Activated CD8-positive, alpha-beta memory T cell treated with anti-CD3 and anti-CD28 coated beads for 24 hours (primary cell): ENCODE measurements at places on chromosomes 2 and 18.

DNA sequence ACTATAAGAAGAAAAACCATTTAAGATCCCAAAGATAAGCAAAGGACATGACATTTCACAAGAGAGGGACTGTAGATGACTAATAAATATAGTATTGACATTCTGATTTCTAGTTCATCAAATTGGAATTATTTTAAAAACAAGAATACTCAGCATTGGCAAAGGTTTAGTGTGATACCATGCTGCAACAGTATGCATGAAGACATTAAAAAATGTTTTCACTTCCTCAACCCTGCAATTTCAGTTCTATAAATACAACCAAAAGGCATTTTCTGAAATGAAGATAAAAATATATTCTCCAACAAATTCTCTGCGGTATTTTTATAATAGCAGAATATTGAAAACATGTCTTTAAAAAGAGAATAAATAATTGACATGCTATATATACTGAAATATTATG, 2.1 kb downstream of the C2orf81 start:
- no peak for DNase-seq

- DNase-seq, result no peak
These were observed 292.1 kb upstream of the NRXN1 start for GRCh38 chr2:51324051-51324450.

- DNase-seq, result no peak
These were observed 234.8 kb upstream of the KYNU start for GRCh38 chr2:142642650-142643049.

GRCh38 chr2:238846628-238847418, 1.1 kb upstream of the TWIST2 start:
- DNase-seq, result no peak

GRCh38 chr18:9743200-9744016, 35.3 kb downstream of the RAB31 start:
- DNase-seq, result no peak

GRCh38 chr2:150526827-150527226, 39.4 kb upstream of the RND3 start:
- DNase-seq, result no peak

DNA sequence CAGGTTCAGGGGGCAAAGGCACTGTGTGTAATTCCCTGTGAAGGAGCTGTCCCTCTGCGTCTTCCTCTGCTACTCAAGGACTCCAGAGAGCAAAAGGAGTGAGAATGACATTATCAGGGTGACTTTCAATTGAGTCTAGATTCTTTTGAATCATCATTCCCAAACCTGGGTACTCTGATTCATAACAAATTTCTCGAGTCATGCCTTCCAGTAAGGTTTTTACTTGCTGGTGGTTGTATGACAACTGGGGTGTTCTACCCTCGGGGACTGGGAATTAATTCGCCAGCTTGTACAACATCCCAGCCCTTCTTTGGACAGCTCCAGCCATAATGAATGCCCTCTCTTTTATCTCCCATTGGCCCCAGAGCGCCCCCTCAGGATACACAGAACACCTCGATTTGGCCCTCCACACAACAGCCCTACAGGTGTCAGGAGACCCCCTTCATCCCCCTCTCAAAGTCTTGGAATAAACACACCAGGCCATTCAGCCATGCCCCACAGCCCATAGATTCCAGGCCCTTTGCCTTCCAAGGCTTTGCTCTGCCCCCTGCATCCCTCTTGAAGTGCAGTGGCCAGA, 254.5 kb downstream of the KLHL29 start:
- DNase-seq, result no peak

- DNase-seq, result no peak
These were observed 163.9 kb downstream of the CDH2 start for GRCh38 chr18:28013066-28013465.

DNA sequence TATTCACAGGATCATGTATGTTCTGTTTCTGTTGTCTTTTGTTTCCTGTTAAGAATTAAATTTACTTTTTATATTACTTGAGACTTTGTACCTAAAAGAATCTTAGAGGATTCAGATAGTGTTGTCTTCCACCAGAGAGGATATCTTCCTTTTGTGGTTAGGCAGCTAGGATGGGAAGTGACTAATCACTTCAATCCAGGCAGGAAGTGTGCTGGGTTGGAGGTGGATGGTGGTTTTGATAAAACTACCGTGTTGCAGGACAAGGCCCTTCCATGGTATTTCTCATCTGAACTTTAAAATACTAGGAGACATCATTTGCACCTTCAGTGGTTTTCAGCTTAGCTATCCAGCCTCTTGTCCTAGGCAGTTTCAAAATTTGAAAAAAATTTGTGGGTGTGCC, 728.6 kb upstream of the CDH2 start:
- no peak for DNase-seq

DNA sequence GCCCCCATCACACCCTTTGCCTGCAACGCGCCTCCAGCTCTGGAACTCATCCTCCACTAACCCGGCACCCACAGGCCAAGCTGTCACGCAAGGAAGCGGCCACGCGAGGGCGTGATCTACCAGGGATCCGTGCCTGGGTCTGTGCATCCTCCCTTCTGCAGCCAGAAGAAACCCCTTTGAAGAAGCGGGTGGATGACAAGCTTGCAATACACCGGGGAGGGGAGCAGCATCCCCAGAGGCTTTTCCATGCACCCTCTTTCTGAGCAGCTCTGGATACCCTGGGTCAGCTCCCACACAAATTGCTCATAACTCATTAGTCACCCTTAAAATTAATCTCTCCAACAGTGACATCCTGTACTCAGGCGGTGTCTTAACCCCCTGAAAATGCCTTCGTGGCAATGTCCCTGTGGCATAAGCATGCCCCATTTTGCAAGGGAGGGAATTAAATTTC, 47.6 kb downstream of the PDCL3 start:
- DNase-seq, result peak; percentile 88

GRCh38 chr18:49632588-49632987, 70.7 kb downstream of the LIPG start:
- DNase-seq, result no peak

- DNase-seq, result no peak
These were observed 97.2 kb downstream of the AGPS start for GRCh38 chr2:177489719-177490301.
